Activated CD8-positive, alpha-beta memory T cell treated with anti-CD3 and anti-CD28 coated beads for 4 hours (primary cell): ENCODE measurements at places on chromosomes 3 and 15.

- DNase-seq, result no peak
Observed at GRCh38 chr15:67190326-67190725, 64.1 kb downstream of the AAGAB start.

DNA sequence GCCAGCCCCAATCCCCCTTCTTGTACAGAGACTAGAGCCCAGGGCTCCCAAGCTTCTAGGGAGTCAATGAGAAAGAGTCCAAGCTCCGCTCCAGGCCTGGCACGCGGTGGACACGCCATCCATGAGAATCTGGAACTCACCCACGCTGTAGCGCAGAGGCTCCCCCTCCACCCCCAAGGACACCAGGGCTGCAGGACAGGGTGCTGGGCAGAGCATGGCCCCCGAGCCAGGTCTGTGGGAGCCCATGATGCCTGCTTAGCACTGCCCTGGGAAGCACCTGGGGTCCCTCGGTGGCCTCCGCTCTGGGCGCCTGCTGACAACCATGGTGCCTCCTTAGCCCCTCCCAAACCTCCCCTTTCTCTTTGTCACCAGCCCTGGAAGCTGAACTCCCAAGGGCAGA, 28.5 kb downstream of the ACSBG1 start:
- DNase-seq, result no peak

DNA sequence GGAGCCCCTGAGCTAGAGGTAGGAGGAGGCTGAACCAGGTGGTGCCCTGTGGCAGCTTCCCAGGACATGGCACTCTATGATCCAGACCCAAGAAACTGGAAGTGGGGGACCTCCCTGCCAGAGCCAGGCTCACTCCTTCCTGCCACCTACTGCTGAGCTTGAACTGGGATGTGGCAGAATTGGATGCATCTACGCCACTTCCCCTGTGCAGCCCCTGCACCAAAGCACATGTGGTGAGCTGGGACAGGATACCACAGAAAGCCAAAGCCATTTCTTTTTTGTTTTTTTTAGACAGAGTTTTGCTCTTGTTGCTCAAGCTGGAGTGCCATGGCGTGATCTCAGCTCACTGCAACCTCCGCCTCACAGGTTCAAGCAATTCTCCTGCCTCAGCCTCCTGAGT, 518.0 kb upstream of the PPP2R3A start:
- DNase-seq, result no peak

DNA sequence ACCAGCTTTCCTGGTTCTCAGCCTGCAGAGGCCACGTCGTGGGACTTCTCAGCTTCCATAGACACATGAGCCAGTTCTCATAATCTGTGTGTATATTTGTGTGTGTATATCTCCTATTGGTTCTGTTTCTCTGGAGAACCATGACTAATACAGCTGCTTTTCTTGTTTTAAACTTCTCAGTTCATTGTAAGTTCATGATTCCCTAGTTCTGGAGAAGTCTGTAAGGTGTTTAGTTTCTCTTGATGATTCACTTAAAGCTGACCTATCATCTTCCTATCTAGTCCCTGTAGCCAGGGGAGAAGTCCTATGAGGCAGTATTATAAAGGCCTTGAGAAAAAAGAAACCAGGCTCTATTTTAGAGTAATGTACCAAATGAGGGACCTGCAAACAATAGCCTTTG, 147.7 kb downstream of the RYR3 start:
- DNase-seq, result no peak

- no peak for DNase-seq
Observed at GRCh38 chr15:69127306-69127705, 33.1 kb upstream of the GLCE start.

GRCh38 chr15:66008940-66009562, 139.8 kb downstream of the RAB11A start:
- DNase-seq, result no peak

DNA sequence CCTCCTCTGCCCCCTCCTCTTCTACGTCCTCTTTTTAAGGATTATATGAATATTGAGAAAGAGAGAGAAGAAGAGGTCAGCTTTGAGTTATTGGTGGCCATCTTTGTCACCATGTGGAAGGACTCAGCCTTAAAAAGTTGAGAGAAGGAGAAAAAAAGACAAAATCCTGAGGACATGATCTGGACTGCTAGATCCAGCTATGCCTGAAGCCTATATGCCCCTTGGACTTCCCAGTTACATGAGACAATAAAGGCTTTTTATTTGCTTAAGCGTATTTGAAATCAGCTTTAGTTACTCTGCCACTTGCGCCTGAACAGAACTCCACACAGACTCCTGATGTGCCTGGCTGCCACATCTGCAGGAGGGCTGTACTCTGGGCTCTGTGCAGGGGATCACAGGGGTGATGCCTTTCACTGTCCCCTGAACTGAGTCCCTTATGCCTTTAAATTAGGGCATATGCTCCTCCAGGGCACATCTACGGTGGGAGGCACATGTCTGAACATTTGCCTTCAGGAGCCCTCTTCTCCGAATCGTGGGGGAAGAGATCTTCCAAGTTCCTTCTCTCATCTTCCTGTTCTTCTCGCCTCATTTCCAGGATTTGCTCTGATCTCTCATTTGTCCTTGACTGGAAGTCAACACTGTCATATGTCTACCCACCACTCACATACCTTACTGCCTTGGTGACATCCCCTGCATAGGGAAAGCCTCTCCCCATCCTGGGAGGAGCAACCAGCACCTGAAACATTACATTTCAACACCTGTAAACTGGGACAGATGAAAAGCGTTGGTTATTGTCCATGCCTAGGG, 14.0 kb upstream of the PLA2G4E start:
- DNase-seq, result no peak

GRCh38 chr3:122014741-122015140, 7.3 kb downstream of the ILDR1 start:
- DNase-seq, result no peak

- no peak for DNase-seq
Observed at GRCh38 chr3:159080821-159081220, 279.0 kb downstream of the MFSD1 start.

DNA sequence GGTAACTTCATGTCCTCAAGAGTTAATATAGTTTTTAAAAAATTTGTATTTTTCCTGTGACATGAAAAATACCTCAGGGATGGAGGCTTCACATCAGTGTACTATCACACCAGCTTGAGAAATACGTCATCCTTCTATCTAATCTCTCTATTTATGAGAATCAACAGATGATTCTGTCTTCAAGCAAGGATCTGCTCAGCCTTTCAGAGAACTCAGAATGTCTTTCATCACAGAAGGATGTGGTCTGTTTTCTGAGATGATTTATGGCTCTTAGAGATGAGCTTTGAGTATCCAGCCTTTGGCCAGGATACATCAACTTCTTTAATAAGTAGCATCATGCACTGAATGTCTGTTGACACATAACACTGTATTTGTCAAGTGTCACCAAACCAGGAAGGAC, 193.9 kb downstream of the DTWD1 start:
- no peak for DNase-seq

DNA sequence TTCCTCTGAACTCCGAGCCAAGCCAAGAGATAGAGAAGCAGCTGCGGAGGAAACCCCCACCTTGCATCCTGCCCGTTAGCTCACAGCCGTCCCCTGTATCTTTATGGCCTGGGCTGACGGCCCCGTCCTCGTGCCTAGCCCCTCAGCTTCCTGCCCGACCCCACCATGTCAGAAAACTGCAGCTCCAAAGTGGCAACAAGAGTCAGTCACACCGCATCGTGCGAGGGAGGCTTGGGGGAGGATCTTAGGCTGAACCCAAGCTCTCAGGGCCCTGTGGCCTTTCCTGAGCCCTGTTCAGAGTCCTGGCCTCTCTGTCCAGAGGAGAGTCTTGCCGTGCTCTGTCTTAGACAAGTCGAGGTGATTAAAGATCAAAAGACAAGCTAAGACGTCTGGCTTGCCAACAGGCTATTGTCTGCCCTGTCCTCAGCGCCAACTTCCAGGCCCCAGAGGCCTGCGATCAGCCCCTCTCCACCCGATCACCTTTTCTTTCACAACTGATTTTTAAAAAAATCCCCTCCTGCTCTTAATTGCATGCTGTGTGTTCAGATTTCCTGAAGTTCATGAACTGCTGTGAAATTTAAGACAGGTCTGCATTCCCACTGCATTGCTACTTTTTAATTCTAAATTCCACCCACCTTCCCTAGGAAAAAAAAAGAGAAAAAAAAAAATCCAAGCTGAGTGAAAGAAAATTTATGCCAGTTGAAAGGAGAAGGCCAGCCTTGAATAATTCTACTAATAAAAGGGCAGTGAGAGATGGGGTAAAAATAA, 89.7 kb upstream of the WNT5A start:
- no peak for DNase-seq
